Stomach (tissue), 19 donors: ENCODE measurements at places on chromosomes 5 and 9. TPM values are rescaled to one million over a fixed set of nuclear protein-coding genes. Genes with fewer than 3 reads are reported as not detected.

Gene TOR1A
- total RNA-seq: 40.1 TPM

DNA sequence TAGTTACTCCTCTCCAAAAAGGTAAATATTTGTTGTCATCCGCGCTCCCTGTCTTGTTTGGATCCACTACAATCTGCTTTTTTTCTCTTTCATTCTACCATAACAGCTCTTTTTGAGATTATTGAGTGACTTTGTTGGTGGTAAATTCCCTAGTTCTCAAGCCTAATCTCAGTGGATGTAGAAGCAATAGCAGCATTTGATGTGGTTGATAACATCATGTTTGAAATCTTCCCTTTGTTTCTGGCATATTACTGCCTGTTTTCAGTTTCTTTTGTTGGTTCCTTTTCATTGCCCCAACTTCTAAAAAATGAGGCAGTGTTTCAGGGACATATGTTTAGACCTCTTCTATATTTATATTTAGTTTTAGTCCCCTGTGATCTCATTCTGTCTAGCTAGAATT lies 8.9 kb downstream of the CDC42SE2 start:
- DNase-seq: no peak

- no peak for DNase-seq
Observed at GRCh38 chr5:50853151-50853550, 186.7 kb downstream of the PARP8 start.

- no peak for DNase-seq
Observed at GRCh38 chr9:18658804-18659705, 185.1 kb downstream of the ADAMTSL1 start.

GRCh38 chr5:149212198-149212951 lies 59.3 kb upstream of the AFAP1L1 start:
- no peak for DNase-seq
